ENCODE measurements at places on chromosomes 12 and 14.

- DNase-seq: no peak
These were observed 36.6 kb downstream of the RCOR1 start for GRCh38 chr14:102629011-102629444.

DNA sequence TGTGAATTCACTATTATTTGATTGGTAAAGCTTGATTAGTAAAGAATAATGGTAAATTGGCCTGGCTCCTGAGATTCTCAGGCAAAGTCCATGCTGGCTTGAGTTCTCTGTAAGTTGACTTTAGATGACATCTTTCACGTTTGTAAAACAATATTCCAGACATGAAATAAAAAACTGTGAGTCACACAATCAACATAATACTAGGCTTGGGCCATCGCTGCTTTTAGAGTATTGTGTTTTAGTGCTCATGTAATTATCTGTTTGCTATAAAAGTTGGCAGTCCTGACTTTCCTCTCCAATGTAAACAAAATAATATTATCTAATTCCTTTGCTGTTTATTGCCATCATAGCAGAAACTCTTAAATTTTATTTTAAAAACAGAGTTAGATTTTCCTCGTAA lies 3.9 kb upstream of the TBC1D30 start:
- no peak for DNase-seq

DNA sequence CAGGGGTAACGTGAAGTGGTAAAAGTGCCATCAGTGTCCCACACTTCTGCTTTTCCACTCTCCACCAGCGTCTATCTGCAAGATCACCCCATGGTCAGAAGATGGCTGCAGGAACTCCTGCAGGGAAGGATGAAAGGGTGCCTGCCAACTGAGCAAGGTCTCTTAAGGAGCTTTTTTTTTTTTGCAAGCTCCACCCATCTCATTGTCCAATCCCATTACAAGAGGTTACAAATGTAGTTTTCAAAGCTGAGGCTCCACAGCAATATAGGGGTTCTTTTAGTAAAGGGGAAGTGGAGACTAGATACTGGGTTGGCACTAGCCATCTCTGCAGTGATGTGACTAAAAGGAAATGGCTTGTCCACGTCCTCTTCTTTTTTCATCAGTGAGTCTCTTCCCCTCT lies 5.9 kb upstream of the BHLHE41 start:
- no peak for DNase-seq

- no peak for DNase-seq
These were observed 38.0 kb upstream of the CCDC60 start for GRCh38 chr12:119296535-119296934.

DNA sequence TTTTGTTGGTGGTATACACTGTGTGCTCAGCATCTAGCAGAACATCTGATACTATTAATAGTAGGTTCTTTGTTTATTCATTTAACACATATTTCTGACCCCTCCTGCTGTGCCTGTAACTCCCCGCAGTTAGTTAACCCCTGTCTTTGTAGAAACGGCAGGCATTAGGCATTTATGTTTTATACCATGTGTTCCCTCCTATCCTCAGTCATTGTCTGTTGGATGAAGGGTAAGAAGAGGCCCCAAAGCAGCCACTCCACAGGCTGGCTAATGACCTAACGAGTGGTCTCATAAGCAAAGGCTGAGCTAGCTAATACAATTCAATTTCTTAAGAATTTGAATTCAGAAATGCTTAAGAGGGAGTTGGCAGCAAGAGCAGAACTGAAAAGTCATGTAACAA lies 170.8 kb downstream of the TMX1 start:
- no peak for DNase-seq
